Upper lobe of right lung (tissue), 1 donor: ENCODE measurements at places on chromosomes 6 and 20.

- no peak overlapping the region for H3K27ac ChIP-seq
- H3K4me3 ChIP-seq: no peak overlapping the region
- H3K27me3 ChIP-seq: no peaks in the 10 kb centered on the region
- H3K36me3 ChIP-seq: no peaks in the 10 kb centered on the region
Measured at GRCh38 chr6:82909551-82909950, 156.1 kb downstream of the UBE3D start.

- H3K4me3 ChIP-seq: no peak overlapping the region
- no peaks in the 10 kb centered on the region for H3K27me3 ChIP-seq
- no peaks in the 10 kb centered on the region for H3K36me3 ChIP-seq
- H3K4me1 ChIP-seq: no peaks in the 10 kb centered on the region
- DNase-seq: no peak
Measured at GRCh38 chr6:120826253-120826652, 508.0 kb downstream of the TBC1D32 start.

DNA sequence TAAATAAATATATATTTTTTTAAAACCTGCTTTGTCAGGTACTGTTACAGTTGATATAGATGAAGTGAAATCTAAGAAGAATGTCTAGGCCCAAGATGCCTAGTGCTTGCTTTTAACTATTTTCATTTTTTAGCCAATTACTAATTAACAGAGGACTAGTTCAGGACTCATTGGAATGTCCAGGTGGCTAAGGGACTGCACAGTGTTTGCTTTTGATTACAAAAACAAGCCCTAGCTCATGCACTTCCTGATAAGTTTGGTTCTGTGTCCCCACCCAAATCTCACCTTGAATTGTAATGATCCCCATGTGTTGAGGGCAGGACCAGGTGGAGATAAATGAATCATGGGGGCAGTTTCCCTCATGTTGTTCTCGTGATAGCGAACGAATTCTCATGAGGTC is 417.1 kb downstream of the PLCB1 start:
- no peaks in the 10 kb centered on the region for H3K36me3 ChIP-seq
- no peak overlapping the region for H3K4me3 ChIP-seq
- H3K4me1 ChIP-seq: no peaks in the 10 kb centered on the region
- no peak for DNase-seq
- no peaks in the 10 kb centered on the region for H3K27me3 ChIP-seq

DNA sequence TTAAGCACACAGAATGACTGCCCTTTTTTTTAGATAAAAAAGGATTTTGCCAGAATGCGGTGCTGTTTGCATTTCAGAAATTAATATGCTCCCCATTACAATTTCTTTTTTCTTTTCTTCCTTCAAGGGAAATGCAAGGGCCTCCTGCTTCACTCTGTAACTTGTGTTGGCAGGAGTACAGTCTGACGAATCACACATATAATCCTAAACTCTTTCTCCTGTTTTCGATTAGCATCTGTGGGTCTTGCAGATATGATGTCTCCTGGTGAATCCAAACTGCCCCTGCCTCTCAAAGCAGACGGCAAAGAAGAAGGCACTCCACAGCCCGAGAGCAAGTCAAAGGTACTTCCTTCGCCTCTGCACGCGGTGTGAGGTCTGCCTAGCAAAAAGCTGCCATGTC is 149.5 kb downstream of the TMEM242 start:
- no peak overlapping the region for H3K4me3 ChIP-seq
- peaks cover 20% of the 10 kb centered on the region for H3K36me3 ChIP-seq
- H3K27me3 ChIP-seq: no peaks in the 10 kb centered on the region
- no peak for DNase-seq

DNA sequence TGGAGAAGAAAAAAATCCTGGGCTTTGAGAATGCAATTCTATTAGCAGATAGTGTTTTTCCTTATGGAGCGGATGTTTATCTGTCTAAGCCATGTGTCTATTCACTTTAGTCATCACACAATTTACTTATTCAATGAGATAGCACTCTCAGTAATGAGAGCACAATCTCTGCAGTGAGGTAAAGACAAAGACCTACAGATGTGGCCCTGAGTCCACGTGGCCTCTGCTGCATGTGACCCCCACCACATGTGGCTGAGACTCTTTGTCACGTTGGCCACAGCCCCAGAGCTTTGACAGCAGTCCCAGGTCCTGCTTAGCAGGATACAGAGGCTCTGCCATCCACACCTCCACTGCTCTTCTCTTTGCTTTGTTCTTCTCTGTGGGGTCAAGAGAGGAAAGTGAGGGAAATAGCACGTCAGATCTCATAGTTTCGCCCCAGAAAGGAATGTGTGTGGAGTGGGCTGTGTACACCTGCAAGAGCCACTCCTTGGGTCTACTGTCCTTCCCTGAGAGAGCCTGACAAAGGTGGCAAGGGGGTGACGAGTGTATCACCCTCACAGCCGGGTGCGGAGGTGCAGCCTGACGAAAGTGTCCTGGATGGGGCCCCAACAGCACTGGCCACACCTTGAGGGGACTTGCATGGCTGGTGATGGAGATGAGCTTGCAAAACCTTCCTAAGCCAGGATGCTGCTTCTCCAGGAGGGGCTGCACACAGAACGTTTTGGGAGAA is 40.7 kb downstream of the ZNF831 start:
- no peak for DNase-seq
- H3K27me3 ChIP-seq: peaks cover 5% of the 10 kb centered on the region
- H3K27ac ChIP-seq: no peak overlapping the region
- no peaks in the 10 kb centered on the region for H3K36me3 ChIP-seq

- no peaks in the 10 kb centered on the region for H3K27me3 ChIP-seq
- no peak overlapping the region for H3K27ac ChIP-seq
- no peaks in the 10 kb centered on the region for H3K36me3 ChIP-seq
- peaks cover 60% of the 10 kb centered on the region for H3K4me1 ChIP-seq
Measured at GRCh38 chr6:110878751-110879522, 4.4 kb downstream of the AMD1 start.

DNA sequence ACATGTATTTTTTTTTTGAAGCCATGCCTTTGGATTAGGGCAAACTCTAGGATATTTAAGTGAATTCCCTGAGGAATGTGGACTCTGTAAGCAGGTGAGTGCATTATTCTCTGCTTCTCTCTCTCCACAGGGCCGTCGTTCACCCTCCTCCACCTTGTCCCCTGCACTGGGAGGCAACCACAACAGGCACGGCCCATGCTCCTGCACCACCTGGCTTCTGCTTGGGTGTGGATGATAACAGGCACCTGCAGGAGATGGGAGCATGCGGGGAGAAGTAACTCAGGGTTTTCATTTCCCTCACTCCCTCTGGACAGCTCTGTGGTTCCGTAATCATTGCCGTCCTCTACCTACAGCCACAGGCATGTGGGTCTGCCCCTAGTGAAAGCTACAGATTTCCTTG is 43.4 kb downstream of the HLA-C start:
- H3K4me1 ChIP-seq: no peaks in the 10 kb centered on the region
- no peak overlapping the region for H3K4me3 ChIP-seq
- H3K27ac ChIP-seq: no peak overlapping the region
- no peaks in the 10 kb centered on the region for H3K27me3 ChIP-seq
- H3K36me3 ChIP-seq: no peaks in the 10 kb centered on the region

DNA sequence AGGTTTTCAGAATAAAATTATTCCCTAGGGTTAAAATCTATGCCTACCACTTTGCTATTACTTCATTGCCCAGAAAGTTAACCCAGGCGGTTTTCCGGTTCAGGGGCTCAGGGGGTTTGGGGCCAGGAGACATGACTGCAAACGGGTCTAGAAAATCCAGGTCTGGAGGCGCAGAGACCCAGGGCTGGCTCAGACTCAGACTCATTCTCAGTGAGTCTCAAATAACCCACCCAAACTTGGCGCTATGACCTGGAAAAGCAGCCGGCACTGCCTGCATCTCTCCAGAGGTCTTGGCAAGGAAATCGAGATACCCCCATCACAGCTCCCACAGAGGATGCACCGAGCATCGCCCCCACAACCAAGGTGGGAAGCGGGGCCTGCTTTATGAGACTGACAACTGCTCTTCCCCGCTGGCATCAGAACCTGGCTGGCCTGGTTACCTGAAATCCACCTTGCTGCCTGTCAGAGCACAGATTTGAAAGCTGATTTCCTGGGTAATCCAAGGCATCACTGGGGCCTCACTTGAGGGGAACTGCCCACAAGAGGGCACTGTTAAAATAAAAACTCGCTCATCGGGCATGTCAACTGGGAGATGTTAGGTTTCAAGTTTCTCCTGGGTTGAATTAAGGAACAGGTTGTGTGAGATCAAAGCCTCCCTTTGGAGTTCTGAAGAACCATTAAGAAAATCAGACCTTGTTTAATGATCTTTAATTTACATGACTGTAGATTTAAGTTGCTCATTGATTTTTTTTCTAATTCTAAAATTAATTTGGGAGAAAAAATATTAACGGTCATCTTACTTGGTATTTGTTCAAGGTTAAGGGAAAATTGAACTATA is 55.1 kb downstream of the KIF16B start:
- no peak overlapping the region for H3K4me3 ChIP-seq
- no peaks in the 10 kb centered on the region for H3K36me3 ChIP-seq
- no peaks in the 10 kb centered on the region for H3K27me3 ChIP-seq

GRCh38 chr20:36856691-36857635 is 19.0 kb upstream of the TLDC2 start:
- H3K4me3 ChIP-seq: no peak overlapping the region
- H3K27me3 ChIP-seq: no peaks in the 10 kb centered on the region
- peaks cover 71% of the 10 kb centered on the region for H3K4me1 ChIP-seq
- no peaks in the 10 kb centered on the region for H3K36me3 ChIP-seq
- DNase-seq: no peak

DNA sequence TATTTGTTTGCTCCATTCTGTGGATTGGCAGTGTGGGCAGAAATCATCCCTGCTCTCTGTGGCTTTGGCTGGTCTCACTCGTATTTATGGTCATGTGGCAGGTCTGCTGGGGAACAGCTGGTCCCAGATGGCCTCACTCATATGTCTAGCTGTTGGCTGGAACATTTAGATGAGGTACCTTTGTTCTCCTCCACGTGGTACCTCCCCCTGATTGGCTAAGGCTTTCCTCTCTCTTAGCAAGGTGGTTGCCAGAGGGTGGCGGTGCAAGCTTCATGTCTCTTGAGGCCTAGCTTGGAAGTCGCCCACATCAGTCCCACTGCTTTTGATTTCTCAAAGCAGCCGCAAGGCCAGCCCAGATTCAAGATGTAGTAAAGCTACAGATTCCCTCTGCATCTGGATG is 348.5 kb upstream of the BTBD3 start:
- H3K4me1 ChIP-seq: no peaks in the 10 kb centered on the region
- no peak for DNase-seq
- H3K27me3 ChIP-seq: no peaks in the 10 kb centered on the region

DNA sequence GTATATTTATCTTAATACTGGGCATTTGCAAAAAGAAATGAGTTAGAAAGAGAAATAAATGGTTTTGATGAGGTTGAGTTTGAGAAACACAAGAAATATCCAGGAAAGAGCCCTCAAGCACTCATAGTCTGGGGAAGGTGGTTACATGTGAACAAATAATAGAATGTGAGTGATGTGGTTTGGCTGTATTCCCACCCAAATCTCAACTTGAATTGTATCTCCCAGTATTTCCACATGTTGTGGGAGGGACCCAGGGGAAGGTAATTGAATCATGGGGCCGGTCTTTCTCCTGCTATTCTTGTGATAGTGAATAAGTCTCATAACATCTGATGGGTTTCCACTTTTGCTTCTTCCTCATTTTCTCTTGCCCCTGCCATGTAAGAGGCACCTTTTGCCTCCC is 334.1 kb downstream of the COL12A1 start:
- H3K27ac ChIP-seq: no peak overlapping the region
- no peaks in the 10 kb centered on the region for H3K27me3 ChIP-seq

GRCh38 chr6:134835993-134836392 is 113.9 kb downstream of the ALDH8A1 start:
- no peaks in the 10 kb centered on the region for H3K4me1 ChIP-seq
- no peak overlapping the region for H3K27ac ChIP-seq
- no peak for DNase-seq
- no peak overlapping the region for H3K4me3 ChIP-seq
- H3K27me3 ChIP-seq: no peaks in the 10 kb centered on the region
- no peaks in the 10 kb centered on the region for H3K36me3 ChIP-seq

GRCh38 chr6:168565112-168565511 is 124.1 kb downstream of the SMOC2 start:
- H3K4me1 ChIP-seq: no peaks in the 10 kb centered on the region
- DNase-seq: no peak
- no peaks in the 10 kb centered on the region for H3K27me3 ChIP-seq
- H3K4me3 ChIP-seq: no peak overlapping the region
- no peaks in the 10 kb centered on the region for H3K36me3 ChIP-seq

DNA sequence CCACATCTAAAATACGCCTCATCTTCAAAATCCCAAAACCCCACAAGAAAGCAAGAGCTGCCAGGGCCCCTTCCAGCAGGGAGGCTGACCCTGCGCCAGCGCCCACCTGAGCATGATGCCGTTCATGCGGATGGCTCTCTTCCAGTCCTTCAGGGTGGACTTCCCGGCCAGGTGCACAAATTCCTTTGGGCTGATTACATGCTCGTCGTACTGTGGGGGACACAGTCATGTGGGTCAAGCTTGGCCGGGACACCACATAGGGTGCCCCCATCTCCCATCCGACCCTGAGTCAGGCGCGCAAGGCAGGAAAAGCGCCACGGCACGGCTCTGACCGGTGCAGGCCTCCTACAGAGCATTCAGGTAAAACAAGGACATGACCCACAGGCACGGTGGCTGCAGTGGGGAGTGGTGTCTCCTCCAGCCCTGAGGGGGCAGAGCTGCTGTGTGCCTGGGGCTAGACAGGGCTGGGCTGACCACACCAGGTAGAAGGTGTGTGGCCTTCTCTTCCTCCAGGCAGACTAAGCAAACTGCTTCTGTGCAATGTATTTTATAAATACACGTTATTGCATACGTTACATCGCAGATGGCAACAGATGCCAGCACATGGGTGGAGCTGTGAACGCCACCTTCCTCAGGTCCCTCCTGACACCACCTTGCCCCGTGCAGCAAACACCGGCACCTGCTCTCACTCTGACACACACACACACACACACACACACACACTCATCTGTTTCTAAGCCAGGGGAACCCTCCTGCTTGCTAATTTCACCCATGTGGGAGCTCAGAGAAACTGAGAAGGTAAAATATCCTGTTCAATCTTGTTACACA is 23.8 kb upstream of the HELZ2 start:
- no peak for DNase-seq
- peaks cover 52% of the 10 kb centered on the region for H3K36me3 ChIP-seq
- H3K4me1 ChIP-seq: no peaks in the 10 kb centered on the region
- H3K4me3 ChIP-seq: no peak overlapping the region
- no peaks in the 10 kb centered on the region for H3K27me3 ChIP-seq

DNA sequence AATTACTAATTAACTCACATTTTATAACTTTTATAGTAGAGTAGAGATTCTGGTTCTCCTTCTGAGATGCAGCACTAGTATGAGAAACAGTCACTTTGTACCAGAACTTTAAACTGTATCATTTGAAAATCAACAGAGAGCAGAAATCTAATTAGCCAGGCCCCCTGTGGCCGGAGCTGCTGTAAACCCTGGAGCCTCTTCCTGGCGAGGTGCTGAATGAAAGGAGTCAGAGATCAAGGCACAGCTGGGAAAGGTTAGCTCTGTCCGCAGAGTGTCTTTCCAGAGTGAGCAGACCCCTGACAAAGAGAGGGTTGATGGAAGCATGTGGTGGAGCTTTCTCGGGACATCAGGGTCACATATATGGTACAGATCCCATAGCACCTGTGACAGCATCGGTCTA is 703.8 kb downstream of the RFPL4B start:
- H3K36me3 ChIP-seq: no peaks in the 10 kb centered on the region
- H3K4me3 ChIP-seq: no peak overlapping the region
- H3K27me3 ChIP-seq: no peaks in the 10 kb centered on the region

GRCh38 chr20:62089393-62089792 is 23.7 kb upstream of the TAF4 start:
- H3K36me3 ChIP-seq: no peaks in the 10 kb centered on the region
- no peaks in the 10 kb centered on the region for H3K27me3 ChIP-seq
- H3K4me3 ChIP-seq: no peak overlapping the region
- no peaks in the 10 kb centered on the region for H3K4me1 ChIP-seq
